ENCODE measurements at places on chromosomes 12 and 14.

GRCh38 chr14:27845241-27845850 lies 921.2 kb upstream of the FOXG1 start:
- DNase-seq, result no peak

- no peak for DNase-seq
Observed at GRCh38 chr12:15829949-15830348, 40.8 kb upstream of the EPS8 start.

- no peak for DNase-seq
Observed at GRCh38 chr14:101054671-101055070, 151.1 kb upstream of the RTL1 start.

DNA sequence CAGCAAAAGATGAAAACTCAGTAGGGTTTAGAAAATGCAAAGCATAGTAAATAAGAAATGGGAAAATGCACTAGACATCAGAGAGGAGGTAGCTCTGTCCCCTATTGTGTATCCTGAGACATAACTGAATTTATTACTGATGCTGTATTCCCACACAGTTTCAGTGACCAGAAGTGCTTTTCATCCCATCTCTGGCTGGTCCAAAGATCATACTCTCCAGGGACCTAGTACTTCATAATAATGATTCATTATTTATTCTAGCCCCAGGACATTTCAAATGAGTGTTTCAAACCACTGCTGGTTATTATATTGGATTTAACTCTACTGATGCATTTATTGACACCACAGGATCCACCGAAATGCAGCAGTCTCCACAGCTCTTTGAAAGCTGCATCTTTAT lies 163.3 kb downstream of the PAWR start:
- DNase-seq, result no peak

DNA sequence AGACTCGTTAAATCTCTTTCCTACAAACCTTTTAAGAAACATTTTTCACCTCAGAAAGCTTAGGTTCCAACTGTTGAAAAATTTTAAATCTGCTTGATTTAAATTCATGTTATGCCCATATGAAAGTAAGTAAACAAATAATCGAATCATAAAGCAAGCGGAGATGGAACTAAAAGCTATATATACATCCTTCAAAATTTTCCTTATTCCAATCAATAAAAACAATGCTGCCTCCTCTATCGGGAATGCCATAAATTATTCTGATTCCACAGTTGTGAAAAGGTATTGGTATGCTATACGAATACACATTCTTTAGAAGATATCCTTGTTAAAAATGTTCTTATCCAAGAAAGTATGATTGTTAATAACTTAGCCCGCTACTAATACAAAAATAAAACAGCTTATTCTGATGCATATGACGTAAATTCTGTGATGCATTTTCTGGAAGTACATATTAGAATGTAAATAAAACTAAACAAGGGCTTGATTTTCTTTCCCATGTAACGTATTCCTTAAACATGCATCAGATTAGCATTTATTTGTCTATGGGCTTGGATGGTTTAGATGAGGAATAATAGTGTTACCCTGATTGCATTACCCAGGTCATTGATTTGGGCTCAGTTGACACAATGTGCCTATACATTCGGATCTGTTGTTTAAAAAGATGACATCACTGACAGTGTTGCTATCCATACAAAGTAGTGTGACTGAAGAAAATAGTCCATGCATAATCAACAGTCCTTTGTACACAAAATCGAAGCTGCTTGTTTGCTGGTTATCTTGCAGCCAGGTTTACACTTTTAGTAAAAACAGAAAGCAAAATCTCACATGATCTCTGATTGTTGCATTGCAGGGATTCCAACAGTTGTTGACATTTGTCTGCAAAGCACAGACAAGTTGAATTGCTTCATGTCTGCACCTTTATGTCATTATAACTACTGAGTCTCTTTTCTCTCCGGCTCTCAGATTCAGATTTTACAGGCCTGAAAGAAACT lies 656 bp upstream of the DTD2 start:
- no peak for DNase-seq

DNA sequence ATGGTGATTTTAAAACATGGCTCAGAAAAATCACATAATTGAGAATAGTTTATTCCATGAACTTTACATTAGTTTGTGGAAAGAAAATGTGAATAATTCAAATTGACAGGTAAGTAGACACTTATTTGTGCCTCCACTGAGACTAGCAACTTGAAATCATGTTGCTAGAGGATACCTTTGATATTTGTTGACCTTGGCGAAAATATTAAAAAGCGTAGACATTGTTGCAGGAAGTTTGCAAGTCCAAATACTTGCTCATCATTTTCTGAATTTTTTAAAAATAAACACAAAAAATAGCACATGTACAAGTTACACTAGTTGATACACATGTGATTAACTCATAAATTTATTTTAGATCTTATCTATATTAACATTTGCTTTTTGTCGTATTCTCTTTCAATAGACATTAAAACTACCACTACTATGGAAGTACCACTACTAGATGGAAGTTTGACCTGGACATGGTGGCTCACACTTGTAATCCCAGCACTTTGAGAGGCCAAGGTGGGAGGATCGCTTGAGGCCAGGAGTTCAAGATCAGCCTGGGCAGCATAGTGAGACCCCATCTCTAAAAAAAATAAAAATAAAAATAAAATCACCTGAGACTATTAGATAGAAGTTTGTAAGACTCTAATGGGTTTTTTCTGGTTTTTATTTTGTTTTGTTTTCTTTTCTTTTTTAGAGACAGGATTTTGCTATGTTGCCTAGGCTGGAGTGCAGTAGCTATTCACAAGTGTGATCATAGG lies 24.3 kb downstream of the VEZT start:
- no peak for DNase-seq

- DNase-seq, result no peak
Observed at GRCh38 chr12:10725003-10725402, 1.9 kb upstream of the YBX3 start.

DNA sequence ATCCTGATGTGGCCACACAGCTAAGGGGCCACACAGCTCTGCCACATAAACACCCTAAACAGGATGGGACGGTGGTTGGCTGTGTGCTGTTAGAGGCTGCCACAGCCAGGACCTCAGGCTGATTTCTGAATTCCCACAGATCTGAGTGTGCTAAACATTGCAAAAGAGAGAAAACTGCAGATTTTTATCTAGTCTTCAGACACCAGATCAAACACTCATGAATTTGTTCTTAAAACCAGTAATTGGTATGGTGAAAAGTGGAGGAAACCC lies 190.7 kb downstream of the MON2 start:
- DNase-seq, result no peak

- no peak for DNase-seq
Observed at GRCh38 chr14:99401211-99401610, 79.4 kb downstream of the SETD3 start.

GRCh38 chr12:118212606-118213005 lies 76.7 kb downstream of the PEBP1 start:
- no peak for DNase-seq

DNA sequence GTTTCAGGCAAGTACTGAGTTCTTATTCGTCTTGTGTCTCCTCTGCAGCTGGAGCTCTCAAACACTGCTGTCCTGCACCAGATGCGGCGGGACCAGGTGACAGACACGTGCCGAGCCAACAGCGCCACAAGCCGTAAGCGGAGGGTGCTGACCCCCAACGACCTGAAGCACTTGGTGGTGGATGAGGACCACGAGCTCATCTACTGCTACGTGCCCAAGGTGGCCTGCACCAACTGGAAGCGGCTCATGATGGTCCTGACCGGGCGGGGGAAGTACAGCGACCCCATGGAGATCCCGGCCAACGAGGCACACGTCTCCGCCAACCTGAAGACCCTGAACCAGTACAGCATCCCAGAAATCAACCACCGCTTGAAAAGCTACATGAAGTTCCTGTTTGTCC lies 201.2 kb downstream of the SLC41A2 start:
- DNase-seq, result no peak

- DNase-seq, result no peak
Observed at GRCh38 chr14:26023967-26024366, 573.9 kb downstream of the NOVA1 start.

DNA sequence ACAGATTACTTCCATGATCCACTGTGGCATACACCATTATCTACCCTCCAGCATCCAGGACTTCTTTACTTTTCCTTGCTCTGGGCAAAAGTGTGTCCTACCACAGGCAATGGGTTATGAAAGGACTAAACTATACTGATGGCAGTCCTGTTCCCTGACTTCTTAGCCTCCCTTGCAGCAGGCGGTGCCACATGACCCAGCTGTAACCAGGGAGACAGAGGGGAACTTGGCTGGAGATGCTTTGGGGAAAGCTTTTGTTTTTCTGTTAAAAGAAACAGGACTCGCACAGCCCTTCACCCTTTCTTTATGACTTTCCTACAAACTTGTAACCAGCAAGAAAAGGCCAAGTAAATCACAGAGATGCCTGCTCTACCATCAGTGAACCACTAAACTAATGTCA lies 394.4 kb downstream of the PCNX1 start:
- DNase-seq, result no peak

- DNase-seq, result no peak
Observed at GRCh38 chr12:46659032-46659650, 166.7 kb downstream of the SLC38A4 start.

DNA sequence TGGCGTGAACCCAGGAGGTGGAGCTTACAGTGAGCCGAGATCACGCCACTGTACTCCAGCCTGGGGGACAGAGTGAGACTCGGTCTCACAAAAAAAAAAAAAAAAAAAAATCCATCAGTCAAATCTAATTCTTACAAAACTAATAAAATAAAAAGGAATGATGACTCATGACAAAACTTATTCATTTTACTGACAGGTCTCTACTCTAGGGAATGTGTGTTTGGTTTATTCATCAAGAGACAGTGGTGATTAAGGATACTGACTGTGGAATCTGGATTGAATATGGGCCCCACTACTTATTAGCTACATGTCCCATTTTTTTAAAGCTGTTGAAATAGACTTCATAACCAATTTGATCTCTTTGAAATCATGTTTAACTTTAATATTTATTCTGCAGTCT lies 29.3 kb upstream of the GAS2L3 start:
- no peak for DNase-seq

DNA sequence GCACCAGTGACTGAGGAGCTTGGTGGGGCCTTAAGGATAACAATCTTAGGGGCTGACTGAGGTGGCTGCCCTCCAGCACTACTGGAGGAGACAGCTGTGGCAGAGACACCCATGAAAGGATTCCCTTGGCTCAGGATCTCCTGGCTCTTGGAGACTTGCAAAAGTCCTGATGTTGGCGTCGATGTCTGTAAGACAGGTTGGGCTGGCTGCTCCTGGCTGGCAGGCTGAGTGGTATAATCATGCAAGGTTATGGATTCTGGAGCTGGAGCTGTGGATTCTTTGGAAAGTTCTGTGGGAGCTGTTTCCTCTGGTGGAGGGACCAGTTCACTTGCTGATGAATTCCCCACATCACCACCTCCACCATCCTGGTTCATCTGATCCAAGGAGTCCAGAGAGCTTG lies 24.8 kb downstream of the CHD8 start:
- no peak for DNase-seq

DNA sequence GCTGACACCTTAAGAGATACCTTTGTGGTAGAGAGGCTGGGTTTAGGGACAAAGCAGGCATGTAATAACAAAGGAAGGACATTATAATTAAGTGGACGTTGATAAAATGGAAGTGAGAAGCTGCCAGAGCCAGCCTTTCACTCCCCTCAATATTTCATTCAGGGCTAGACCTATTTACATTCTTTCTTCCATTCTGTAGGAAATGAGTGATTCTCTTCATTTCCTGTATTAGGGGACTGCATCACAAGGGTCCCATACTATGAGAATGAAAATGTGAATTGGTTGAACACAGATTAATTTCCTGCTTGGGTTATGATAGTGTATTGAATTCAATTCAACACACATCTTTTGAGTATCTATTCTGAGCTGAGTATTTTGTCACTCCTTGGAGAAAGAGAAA lies 143.0 kb downstream of the OTOGL start:
- DNase-seq, result no peak

DNA sequence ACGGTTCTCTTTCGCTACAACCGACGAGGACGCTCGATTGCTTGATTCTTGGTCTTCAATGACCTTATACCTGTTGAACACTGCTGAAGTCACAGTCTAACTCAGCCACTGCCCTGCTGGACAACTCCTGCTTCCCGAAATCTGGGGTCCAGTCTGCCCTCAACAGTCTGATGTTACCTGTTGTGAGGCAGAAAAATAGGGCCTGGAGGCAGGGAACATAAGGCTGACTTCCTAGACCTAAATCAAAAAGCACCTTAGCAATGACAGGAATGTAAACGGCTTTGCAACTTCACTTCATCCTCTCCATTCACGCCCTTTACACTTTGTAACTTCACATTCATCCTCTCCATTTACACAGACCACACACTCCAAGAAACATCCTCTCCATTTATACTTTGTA lies 597 bp upstream of the GLTP start:
- no peak for DNase-seq

DNA sequence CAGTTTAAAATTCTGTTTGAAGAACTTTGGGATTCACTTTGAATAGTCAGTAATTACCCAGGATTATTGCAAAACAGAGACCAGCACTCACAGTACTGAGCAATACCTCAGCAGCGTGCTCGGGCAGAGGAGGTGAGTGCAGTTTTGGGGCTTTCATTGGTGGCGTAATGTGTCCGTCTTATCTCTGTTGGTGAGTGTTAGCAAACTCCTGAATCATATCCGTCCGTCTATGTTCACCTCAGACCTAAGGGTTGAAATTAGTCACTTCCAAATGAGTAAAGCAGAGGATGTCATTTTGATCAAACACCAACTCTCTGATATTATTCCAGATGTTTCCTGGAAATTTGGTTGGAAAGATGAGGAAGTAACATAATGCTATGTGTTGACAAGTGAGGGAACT lies 82.8 kb downstream of the BORCS5 start:
- DNase-seq, result peak; percentile 35

- no peak for DNase-seq
Observed at GRCh38 chr14:32256576-32256975, 53.5 kb upstream of the RNU6-8 start.

DNA sequence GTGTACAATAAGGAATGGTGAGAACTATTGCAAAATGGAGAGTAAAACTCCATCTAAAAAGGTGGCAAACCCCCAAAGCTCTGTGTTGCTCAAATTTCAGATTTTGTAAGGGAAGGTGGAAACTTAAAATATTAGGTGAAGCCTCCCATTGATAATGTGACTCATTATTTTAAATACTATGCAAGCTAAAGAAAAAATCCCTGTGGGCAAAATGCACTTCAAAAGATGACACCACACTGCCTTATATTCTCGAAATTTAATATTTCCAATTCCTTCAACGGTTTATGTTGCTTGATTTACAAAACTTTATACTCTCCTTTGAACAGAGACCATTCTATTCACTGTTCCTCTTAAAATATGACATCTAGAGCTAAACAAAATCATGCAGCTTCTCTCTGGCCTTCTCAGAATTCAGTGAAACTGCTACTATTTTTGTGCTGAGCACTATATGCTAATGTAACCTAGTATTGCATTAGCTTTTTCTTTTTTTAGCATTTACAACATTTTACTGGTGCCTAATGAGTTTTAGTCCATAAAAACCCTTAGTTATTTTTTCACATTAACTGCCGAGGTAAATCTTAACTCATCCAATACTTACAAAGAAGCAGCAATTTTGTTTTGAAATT lies 297.7 kb downstream of the SYT1 start:
- no peak for DNase-seq

GRCh38 chr14:61602003-61602732 lies 93.1 kb upstream of the HIF1A start:
- DNase-seq, result no peak

GRCh38 chr14:91731986-91732385 lies at the start of gene CATSPERB:
CATSPERB (minus strand) TSS chr14:91732086; CDS start chr14:91729479, 2,607 bp downstream.
- DNase-seq, result no peak

GRCh38 chr12:28027328-28027727 lies 54.8 kb upstream of the PTHLH start:
- no peak for DNase-seq

- no peak for DNase-seq
Observed at GRCh38 chr12:52245259-52245961, 12.4 kb downstream of the KRT7 start.

- DNase-seq, result no peak
Observed at GRCh38 chr12:98238515-98239130, 276.8 kb upstream of the TMPO start.
